ENCODE measurements at places on chromosomes 16 and 17. TPM values are rescaled to one million over a fixed set of nuclear protein-coding genes. Genes with fewer than 3 reads are reported as not detected.

Gene DOC2A
- 0.63 TPM for total RNA-seq

GRCh38 chr16:85089525-85089924 is 22.7 kb downstream of the CIBAR2 start:
- no peak for DNase-seq

Gene ITGB3
- total RNA-seq = 1.9 TPM

GRCh38 chr17:50879086-50879485 is 12.9 kb upstream of the TOB1 start:
- no peak for DNase-seq

Gene DHRS7C
- total RNA-seq = not detected

GRCh38 chr16:81080233-81080632 is 3.2 kb upstream of the C16orf46 start:
- DNase-seq = no peak

Gene RNF167
- 95.7 TPM for total RNA-seq

GRCh38 chr17:77867976-77868713 is 90.4 kb upstream of the TNRC6C start:
- no peak for DNase-seq
